ENCODE measurements at places on chromosomes 6 and 20.

GRCh38 chr6:28802417-28803336 lies 121.1 kb downstream of the TRIM27 start:
- peak; percentile 59 for DNase-seq

- DNase-seq: no peak
Measured at GRCh38 chr6:131436358-131436757, 136.7 kb upstream of the ARG1 start.

DNA sequence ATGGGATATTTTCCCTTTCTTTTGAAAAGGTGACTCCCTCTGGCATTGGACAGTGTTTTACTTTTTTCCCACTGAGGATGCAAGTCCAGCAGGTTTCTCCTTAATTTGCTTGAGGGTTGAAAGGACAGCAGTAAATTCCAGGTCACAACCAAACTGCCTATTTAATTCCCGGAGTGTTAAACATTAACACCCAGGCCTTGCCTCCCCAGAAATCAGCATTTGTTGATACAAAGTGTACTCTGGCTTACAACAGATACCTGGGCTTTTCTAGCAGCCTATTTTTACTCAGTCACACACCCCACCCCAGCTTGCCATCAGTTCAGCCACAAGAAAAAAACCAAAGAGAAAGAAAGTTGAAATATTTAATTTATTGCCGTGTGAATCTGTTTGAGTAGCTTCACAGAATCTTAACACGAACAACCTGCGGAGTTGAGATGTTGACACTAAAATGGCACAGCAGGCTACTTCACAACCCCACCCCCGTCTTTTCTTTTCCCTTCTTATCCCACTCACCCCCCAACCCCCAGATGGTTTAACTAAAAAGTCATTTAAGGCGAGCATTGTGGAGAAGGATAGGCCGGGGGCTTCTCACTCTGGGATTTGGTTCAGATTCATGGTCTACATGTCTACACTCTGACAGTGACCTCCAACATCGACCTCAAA lies 45.7 kb downstream of the MYLIP start:
- no peak for DNase-seq

DNA sequence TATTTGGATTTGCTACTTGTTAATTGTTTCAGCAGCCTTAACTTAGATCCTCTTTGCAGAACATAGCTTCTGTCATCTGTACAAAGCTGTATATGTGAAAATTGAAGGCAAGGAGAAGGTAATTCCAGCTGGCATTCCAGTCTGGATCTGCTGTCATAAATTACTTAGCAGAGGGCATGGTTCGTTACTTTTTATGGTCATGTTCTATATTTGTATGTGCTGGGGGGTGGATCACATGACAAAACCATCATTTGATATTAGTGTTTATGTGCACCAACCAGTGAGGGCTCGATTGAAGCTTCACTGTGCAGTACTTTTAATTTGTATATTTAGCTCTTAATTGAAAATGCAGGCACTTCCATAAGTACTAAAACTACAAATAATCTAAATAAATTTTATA lies 80.2 kb downstream of the CAP2 start:
- DNase-seq: no peak

- DNase-seq: no peak
Measured at GRCh38 chr20:57475388-57476083, 49.4 kb downstream of the CTCFL start.

GRCh38 chr6:52109171-52109571 lies 21.8 kb upstream of the PKHD1 start:
- no peak for DNase-seq

DNA sequence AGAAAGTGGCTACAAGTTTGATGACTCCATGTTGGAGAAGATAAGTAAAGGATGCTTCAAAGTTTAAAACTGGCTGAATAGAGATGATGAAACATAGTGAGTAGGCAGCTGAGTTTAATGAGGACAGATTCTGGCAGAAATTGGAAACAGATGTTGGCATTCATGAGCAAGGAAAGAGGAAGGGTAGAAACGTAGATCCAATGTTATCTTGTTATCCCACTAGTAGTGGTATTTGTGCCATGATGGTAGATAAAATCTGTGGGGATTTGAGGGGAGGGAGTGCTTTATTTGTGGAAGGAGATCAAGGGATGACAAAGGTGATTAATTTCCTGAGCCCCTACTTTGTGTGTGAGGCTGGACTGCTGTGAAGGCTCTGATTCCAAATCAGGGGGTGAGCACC lies 69.5 kb downstream of the MRAP2 start:
- DNase-seq: no peak

GRCh38 chr6:26594730-26595632 lies 1.8 kb upstream of the ABT1 start:
- peak; percentile 80 for DNase-seq

DNA sequence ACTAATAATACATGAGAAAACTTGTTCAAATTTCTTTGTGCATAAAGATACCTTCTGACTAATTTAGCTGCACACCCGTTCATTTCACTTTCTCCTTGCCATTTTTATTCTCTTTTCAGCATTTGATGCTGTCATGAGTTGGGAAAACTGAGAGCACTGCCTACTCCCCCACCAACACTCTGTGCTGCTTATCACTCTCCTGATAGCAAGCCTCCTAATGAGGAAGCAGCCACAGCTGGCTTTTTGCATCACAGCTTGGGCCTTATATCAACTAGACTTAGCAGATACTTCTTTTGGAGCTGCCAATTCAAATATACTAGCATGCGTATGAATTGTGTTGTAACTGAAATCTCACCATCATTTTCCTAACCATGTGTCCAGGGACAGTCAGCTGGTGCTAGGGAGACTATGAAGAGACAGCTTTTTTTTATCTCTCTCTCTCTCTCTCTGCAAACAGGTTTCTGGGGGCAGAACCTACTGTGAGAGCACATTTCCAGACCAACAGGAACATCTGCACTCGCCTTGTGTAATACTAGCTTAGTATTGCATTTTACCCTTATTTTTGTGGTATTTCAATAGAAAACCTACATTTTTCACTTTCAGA lies 699.0 kb downstream of the KHDRBS2 start:
- DNase-seq: no peak

DNA sequence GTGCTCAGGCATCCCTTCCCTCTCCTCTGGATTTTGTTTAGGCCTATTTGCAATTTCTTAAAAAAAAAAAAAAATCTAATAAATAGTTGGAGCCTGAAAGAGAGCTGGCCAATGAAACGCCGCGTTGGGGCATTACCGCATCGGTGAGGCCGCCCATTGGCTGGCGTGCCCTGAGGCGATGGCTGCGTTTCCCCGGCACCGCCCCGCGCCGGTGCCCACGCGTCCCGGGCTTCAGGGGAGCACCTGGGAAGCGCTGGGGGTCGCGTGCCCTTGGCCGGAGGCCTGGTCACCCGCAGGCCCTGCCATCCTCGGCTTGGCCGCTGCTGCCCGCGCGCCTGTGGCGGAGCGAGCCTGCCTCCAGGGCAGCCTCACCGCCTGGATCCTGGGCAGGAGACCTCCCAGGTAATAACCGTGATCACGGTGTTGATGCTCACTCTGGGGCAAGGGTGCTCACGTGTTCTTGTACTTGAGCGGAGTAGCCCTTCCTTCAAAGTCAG lies 155.4 kb downstream of the NRN1 start:
- DNase-seq: peak; percentile 79

DNA sequence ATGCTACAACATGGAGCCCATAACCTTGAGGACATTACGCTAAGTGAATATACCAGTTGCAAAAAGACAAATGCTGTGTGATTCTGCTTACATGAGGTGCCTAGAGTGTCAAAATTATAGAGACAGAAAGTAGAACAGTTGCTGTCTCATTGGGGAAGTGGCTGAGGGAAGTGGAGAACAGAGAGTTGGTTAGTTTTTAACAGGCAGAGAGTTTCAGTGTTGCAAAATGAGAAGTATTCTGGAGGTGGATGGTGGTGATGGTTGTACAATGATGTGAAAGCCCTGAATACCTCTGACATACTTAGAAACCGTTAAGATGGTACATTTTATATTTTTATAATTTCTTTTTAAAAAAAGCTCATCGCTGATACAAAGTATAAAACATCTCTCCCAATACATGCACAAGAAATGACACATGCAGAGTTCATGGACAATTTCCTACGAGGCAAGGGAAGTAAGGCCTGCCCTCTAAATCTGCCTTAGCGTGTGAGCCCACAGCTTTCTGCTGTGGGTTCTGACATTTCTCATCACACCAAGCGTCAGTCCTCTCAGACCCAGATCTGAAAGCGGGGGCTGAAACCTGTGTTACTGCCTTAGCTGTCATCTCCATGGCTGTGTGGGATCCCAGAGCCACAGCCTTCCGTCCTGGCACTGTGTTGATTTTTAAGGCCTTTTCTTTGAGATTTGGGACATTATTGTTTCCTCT lies 126.0 kb downstream of the RNASET2 start:
- peak; percentile 41 for DNase-seq

- DNase-seq: no peak
Measured at GRCh38 chr20:43728686-43729255, 2.0 kb upstream of the GTSF1L start.

DNA sequence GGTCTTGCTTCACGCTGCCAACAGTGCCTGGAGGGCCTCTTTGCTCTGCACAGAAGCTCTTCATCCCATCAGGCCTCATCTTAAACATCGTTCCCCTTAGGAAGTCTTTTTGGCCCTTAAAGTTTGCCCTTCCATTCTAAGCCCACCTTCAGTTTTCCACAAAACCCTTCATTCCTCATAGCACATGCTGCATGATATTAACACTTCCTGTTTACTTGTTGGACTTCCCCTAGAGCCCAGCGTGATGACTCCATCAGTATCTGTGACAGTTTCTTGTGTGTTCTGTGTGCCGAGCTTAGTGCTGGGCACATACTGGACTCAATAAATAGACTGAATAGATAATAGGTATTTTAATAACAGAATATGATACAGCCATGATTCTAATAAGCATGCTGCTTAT lies 2.2 kb downstream of the NT5DC1 start:
- DNase-seq: no peak

- DNase-seq: no peak
Measured at GRCh38 chr20:1539816-1540419, 17.6 kb downstream of the SIRPD start.

GRCh38 chr6:133809406-133809805 lies 79.5 kb upstream of the TCF21 start:
- no peak for DNase-seq

- DNase-seq: peak; percentile 44
Measured at GRCh38 chr6:157272866-157273755, 50.2 kb downstream of the TMEM242 start.

- DNase-seq: no peak
Measured at GRCh38 chr20:62089393-62089792, 23.7 kb upstream of the TAF4 start.

DNA sequence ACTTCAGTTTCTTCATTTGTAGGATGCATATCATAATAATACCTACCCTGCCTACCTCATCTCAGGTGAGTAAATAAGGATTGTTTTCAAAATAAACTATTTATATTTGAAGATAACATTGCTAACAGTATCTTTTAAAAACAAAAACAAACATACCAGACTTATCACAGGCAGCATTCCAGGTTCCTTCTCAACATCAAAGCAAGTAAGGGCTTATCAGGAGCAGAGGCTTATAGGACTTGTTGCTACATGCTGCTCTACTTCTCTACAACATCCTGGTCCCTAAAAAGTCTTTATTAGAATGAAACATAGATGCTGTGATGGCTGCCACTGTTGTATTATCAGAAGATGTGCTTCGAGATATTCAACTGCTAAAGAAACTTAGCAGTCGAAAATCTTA lies 149.2 kb upstream of the PRDM1 start:
- no peak for DNase-seq

DNA sequence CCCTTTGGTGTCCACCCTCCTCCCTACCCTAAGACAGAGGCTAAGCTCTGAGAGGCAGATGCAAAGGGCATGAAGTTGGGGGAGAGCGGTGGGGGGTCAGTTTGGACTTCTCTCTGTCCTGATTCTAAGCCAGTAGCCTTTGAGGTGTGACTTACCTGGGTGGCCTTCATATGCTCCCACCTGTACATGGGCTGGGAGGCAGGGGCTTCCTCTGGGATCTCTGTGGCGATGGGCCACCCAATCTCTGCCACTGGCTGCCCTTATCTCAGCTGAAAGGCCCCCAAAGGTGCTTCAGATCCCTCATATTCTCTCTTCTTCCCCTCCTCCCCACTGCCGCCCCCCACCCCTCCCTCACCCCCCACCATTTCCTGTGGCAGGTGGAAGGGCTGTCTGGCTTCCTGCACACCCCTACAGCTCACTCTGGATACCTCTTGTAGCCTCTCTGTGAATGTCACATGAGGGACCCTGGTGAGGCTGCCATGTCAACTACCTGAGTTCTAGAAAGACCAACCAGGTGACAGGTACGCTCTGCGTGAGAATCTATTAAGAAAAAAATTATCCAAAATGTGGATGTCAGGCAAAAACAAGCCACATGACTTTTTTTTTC lies 34.0 kb downstream of the PNLDC1 start:
- DNase-seq: no peak

DNA sequence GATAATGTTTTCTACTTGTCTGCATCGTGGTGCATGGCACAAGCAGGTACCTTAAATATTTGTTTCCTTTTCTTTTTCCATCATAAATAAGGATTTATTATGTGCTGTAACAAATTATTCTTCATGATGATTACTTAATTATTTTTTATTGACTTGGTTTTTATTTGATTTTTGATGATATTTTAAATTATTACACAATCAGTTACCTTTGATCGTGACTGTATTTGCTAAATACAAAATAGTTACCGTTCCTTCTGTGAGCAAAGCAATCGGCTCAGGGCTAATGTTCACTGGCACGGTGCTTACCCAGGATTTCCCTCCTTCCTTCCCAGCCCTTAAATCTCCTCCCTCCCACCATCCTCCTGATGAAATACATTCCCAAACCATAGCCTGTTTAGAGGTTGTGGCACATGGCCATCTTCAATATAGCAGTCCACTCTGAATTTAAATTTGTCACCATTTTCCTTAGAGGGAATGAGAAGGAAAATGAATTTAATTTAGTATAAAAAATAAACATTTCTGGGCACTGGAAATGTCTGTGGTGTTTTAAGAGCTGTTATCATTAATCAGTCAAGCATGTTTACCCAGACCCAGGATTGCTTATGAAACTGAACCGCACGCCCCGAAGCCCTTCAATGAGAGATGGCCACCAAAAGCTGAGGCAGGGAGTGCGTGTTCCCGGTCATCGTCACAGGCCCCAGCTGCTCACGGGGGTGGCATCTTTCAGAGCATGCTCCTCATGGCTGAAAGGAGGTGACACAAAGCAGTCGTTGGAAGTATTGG lies 23.0 kb upstream of the EXOC2 start:
- DNase-seq: no peak

DNA sequence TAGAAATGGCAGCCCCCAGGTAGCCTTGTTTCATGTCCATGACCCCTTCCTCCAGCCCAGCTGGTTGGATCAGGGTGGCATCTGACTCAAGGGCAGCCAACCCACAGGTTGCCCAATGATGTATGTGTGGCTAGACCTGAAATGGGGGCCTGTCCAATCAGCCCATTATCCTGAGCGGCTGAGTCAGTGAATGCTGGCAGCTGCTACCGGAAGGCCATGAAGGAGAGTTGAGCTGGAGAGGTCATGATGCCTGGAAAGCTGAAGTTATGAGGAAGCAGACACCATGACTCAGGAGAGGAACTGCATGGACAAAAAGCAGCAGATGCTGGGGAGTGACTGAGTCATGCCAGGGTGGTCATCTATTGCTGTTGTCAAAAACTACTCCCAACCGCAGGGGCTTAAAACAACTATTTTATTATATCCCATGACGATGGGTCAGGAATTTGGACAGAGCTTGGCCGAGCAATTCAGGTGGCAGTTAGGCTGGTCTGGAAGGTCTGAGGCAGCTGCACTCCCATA lies 67.3 kb downstream of the MDGA1 start:
- no peak for DNase-seq

- no peak for DNase-seq
Measured at GRCh38 chr6:37619641-37620040, 78.0 kb downstream of the MDGA1 start.

- no peak for DNase-seq
Measured at GRCh38 chr6:5752391-5752680, 254.4 kb downstream of the NRN1 start.

All from activated CD4-positive, alpha-beta T cell treated with anti-CD3 and anti-CD28 coated beads for 48 hours (primary cell).